ENCODE measurements at places on chromosomes 3 and 15.
A peak's percentile ranks its signal among the peaks of the same experiment; 100 is the strongest.

GRCh38 chr15:82656641-82657266 lies 9.6 kb upstream of the CPEB1 start:
- no peak for DNase-seq

DNA sequence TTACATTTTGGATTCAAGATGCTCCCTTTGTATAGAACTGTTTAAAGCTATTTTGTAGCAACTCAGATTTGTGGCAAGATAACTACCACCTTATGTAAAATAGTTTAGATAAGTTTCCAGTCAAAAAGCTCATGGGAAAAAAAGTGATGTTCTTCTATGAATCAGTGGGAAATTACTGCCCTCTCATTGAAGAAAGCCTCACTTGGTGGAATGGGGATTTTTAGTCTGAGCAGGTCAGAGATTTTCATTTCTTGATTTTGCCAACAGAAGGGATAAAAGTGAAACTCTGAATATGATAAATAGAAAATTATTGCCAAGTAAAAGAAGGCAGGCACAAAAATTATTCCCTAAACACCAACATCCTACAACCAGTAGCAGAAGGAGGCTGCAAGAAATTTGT lies 25.8 kb upstream of the CSTA start:
- no peak for DNase-seq

DNA sequence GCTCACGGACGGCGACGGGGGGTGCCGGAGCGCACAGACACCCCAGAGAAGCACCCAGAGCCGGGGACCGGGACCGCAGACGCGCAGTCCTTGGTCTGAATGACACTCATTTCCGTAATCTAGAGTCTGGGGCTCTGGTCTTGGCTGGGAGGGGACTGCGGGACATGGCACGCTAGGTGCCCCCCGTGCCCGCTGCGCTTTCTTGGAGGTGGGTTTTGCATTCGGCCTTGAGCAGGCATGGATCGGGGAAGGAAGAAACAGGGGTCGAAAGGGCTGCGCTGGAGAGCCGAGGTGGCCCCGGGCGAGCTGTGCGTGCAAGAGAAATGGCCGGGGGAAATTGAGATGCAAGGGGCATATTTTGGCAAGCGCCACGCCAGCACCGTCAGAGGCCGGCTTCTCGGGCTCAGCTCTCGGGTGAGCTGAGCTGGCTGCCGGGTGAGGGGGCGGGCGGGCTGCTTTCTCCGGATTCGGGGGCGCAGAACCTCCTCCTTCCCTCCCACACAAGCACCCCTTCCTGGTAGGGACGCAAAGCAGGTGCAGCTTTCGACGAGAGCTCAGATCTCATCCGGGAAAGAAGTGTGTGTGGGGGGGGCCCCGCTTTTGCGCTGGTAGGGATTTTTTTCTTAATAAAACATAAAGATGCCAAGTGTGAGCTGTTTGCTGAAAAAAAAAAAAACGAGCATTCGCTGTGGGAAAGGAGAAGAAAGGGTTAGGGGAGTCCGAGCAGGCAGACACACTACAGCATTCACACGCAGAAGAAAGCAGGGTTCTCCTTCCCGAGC lies 963 bp upstream of the NTRK3 start:
- no peak for DNase-seq

- peak; percentile 33 for DNase-seq
Observed at GRCh38 chr3:138112362-138112761, 3.0 kb downstream of the DZIP1L start.

GRCh38 chr3:123883701-123884202 lies 380 bp downstream of the MYLK start:
- DNase-seq = peak; percentile 53

- DNase-seq = peak; percentile 54
Observed at GRCh38 chr15:47473832-47474231, 243.5 kb upstream of the SEMA6D start.

DNA sequence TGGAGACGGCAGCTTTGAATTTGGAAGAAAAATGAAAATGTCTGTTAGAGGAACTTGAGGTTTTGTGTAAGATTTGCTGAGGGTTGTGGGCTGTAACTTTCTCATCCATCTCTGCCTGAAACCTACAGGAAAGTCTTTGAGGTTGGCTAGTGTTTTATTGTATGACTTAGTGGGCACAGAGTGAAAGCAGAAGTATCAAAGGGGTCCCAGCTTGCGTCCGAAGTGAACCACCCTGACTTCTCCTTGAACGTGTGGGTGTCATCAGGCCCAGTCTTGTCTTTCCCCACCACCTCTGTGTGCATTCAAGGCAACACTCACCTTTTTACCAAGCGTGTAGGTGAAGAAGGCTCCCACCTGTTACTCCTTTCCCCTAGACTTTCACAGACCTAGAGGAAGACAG lies 682.1 kb upstream of the CFAP20DC start:
- DNase-seq = no peak

DNA sequence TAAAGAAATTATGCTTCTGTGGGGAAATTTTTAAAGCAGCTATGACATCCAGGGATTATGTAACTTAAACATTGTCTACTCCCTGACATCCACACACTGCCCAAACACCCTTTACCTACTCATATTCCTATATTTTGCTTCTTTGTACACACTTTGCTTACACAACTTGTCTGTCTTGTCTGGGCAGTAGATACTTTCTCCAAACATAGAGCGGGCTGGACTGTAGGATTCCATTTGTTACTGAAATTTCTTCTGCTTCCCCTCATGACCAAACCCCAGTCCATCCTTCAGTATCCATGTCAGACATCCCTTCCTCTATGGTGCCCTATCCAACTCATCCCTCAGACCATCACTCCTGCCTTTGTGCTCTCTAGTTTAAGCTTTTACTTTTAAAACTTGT lies 19.9 kb downstream of the NCEH1 start:
- no peak for DNase-seq

DNA sequence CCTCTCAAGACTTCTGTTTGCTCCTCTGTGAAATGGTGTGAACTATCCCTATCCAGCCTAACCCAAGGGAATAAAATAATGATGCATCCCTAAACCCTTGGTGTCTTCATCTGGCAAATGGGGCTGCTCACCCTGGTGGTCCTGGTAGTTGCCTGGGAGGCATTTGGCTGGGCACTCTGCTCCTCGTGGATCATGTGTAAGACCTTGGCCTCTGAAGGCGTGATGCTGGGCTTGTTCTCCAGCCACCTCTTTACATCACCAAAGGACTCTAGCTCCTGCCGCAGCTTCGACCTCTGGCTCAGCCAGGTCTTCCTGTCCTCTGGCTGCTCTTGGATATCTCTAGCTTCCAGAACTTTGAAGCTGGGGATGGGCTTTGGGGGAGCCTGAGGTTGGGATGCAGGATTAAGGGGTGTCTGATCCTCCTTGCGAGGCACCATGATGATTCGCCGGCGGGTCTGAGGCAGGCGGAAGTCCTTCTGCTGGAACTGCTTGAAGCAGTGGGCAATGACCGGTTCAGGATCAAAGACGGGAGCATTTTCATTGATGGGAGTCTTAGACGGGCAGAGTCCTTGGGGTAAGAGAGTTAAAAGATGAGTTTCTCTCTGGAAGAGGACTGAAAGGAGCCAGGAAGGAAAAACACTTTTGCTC lies 7.1 kb downstream of the EFCAB12 start:
- no peak for DNase-seq

DNA sequence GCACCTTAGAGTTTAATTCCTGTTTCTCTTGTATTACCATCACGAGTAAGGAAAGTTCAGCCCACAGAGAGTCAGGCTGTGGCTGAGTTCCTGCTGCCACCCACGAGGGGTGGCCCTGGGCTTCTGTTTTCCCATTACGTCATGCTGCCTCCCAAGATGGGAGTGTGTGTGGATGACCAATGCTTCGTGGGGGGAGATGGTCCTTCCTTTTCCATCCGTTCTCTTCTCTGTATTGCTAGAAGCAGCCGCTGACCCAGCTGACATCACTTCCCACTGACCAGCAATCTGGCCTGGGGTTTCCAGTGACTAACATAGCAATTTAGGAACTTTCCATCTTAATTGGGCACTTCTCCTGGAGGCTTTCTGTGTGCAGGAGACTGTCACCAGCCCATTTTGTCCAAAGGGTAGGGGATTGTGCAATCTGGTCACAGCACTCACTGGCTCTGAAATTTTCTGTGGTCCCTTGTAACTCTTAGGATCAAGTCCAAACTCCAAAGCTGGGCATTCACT lies 9.3 kb downstream of the IRAK2 start:
- peak; percentile 92 for DNase-seq

GRCh38 chr15:88274553-88275460 lies 18.3 kb upstream of the NTRK3 start:
- peak; percentile 64 for DNase-seq

Measured in foreskin fibroblast (primary cell).